Right renal pelvis (tissue), 4 donors: ENCODE measurements at places on chromosomes 2 and 18.

- DNase-seq, result no peak
Observed at GRCh38 chr2:228401065-228401912, 219.8 kb upstream of the SPHKAP start.

GRCh38 chr18:46868169-46868921 is 49.0 kb downstream of the PIAS2 start:
- DNase-seq, result no peak

DNA sequence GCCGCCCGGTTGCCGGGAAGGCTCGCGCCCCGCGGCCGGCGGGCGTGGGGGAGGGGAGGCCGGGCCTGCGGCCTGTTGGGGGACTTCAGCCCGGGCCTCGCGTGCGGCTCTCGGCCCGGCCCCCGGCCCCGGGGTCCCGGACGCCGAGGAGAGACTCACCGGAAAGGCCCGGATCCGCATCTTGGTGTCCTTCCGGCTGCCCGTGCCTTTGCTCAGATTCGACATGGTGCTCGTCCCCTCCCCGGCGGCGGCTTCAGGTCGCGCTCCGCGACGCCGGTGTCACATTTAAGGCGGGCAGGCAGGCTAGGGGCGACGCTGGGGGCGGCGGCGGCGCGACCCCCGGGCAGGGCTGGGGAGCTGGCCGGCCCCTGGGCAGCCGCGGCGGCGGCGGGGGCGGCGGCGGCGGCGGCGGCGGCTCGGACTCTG is 365 bp downstream of the CUL3 start:
- DNase-seq, result no peak

GRCh38 chr2:234459401-234460009 is 37.4 kb downstream of the ARL4C start:
- no peak for DNase-seq

DNA sequence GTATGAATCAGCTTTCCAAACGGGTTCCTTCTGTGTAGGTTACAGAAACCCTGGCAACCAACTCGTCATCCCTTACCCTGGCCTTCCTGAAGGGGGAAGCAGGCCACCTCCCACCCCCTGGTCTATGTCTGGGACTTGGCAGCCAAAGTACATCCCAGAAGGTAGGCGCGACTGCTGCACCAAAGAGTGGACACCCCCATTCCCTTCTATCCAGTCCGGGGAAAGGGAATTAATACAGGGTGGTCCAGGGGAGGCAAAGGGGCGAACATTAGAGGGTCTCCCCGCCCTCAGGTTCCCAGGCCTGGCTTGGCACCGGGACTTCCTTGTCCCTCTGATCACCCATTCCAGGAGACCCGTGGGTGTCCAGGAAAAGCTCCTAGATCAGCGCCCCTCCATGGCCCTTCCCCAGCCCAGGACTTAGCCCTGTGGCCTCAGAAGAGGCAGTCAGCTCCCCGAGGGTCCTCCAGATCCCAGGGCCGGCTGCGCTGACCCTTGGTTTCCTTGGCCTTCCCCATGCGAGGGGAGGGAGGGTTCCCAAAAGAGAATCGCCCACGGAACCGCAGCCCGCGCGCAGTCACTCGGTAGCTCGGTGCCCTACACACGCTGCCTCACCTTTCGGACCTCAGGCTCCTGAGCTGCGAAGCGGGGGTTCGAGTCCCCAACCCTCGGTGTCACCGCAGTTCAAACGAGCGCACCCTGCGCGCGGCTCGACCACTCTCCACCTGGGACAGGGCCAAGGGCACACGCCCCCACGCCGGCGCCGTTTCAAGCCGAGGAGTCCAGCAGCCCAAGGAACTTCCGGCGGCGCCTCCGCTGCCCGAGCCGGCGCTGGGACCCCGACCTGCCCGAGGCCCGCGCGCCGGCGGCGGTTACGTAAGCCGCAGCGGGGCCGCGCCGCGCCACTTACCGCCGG is at the start of gene PER2:
TSS of gene PER2 (minus strand) at position 874 of the 913 bp plus-strand sequence. CDS start 10,674 bp downstream, outside the sequence.
- DNase-seq, result no peak

DNA sequence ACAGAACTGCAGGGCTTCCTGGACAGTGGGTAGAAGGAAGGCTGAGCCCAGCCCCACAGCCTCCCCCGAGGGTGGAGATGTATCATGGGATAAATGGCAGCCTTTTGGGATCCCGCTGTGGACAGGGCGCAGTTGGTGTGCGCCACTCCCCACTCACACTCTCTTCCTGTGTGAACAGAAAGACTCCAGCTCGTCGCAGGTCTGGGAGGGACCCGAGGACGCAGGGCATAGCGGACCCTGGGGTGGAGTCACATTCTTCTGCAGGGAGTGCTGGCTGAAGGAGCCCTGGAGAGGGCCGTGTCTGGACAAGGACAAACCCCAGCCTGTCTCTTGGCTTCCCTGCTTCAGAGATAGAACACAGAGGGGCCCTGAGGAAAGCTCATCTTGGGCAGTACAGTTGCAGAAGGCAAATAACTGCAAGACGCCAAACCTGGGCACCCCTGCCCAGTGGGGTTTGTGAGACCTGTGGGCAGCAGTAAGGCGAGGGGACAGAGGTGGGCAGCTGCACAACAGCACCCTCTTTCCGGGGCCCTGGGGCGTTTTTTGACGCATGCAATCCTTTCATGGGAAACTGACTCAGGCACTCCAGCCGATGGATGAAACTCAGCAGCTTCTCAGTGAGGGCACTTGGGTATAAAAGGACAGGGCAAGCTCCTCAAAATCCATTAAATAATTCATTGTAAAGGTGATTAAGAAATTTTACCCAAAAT is 101.9 kb downstream of the USP40 start:
- no peak for DNase-seq

DNA sequence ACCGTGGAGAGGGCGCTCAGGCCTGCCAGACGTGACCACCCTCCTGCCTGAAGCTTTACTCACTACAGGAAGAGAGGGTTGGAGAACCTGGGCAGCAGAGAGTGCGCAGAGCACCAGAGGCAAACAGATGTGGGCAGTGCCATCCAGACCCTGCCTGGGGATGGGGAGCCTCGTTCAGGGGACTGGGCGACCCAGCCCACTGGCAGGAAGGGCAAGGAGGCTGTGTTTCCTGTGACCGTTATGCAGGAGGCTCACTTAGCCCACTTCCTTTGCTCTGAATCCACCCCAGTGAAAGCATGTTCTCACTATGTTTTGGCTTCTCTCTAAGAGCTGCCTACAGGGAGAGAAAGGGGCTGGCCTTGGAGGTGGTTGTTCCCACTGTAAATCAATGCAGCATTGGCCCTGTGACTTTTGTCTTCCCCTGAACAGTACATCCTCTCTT is 23.0 kb upstream of the ACKR3 start:
- DNase-seq, result no peak
